ENCODE measurements at places on chromosomes 13 and 19.
A peak's percentile ranks its signal among the peaks of the same experiment; 100 is the strongest.

GRCh38 chr13:48527955-48528354 is 4.9 kb downstream of the RCBTB2 start:
- no peaks in the 10 kb centered on the region for H3K36me3 ChIP-seq
- H3K27ac ChIP-seq: no peak overlapping the region
- H3K4me1 ChIP-seq: peaks cover 26% of the 10 kb centered on the region
- H3K4me3 ChIP-seq: no peak overlapping the region
- DNase-seq: no peak

- no peaks in the 10 kb centered on the region for H3K27me3 ChIP-seq
- no peak for DNase-seq
- no peaks in the 10 kb centered on the region for H3K4me1 ChIP-seq
These were observed 148.4 kb downstream of the URI1 start for GRCh38 chr19:30090476-30090875.

GRCh38 chr13:76973920-76974617 is 17.8 kb upstream of the CLN5 start:
- no peaks in the 10 kb centered on the region for H3K27me3 ChIP-seq
- no peaks in the 10 kb centered on the region for H3K36me3 ChIP-seq

DNA sequence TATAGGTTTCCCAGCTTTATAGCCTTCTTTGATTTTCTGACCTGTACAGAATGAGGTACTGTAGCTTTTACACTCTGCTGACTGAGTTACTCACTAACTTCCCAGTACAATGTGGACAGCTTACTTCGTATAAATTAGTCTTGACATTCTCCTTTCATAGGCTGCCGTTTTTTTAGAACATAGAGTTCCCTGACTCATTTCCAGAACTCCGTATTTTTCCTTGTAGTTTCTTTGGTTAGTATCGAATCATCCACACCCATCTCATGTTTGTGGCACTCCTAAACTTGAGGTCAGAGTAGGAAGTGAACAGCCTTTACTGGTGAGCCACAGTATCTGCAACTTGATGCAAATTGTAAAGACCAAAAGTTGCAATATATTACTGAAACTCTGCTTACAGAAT is 303.9 kb downstream of the SLITRK5 start:
- H3K27ac ChIP-seq: no peak overlapping the region
- no peaks in the 10 kb centered on the region for H3K27me3 ChIP-seq
- H3K4me3 ChIP-seq: no peak overlapping the region
- no peaks in the 10 kb centered on the region for H3K36me3 ChIP-seq
- H3K4me1 ChIP-seq: no peaks in the 10 kb centered on the region

DNA sequence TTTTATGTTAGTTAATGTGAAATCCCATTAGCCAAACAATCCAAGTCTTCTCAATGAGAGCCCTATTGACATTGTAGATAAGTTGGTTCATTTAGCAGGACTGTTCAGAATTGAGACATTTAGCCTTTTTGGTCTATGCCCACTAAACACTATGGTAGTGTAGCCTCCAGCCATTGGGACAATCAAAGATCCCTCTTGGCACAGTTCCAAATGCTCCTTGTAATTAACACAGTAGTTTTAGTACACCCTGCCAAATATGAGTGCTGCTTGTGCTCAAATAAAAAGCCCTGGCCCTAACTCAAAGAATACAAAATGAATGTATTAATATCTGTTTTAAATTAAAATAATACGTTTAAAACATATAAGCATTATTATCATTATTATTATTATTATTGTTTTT is 15.4 kb upstream of the FAM216B start:
- DNase-seq: no peak
- H3K4me3 ChIP-seq: no peak overlapping the region
- no peaks in the 10 kb centered on the region for H3K36me3 ChIP-seq

DNA sequence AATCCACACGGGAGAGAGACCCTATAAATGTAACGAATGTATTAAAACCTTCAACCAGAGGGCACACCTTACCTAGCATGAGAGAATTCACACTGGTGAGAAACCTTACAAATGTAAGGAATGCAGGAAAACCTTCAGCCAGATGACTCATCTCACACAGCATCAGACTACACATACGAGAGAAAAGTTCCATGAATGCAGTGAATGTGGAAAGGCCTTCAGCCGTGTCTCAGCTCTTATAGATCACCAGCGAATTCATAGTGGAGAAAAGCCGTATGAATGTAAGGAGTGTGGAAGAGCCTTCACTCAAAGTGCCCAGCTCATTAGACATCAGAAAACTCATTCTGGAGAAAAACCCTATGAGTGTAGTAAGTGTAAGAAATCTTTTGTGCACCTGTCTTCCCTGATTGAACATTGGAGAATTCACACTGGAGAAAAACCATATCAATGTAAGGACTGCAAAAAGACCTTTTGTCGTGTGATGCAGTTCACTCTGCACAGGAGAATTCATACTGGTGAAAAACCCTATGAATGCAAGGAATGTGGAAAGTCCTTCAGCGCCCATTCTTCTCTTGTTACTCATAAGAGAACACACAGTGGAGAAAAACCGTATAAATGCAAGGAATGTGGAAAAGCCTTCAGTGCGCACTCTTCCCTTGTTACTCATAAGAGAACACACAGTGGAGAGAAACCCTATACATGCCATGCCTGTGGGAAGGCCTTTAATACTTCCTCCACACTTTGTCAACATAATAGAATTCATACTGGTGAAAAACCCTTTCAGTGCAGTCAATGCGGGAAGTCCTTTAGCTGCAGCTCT is 16.0 kb downstream of the ZNF582 start:
- H3K4me3 ChIP-seq: no peak overlapping the region
- H3K27me3 ChIP-seq: no peaks in the 10 kb centered on the region
- DNase-seq: no peak
- no peaks in the 10 kb centered on the region for H3K4me1 ChIP-seq
- H3K36me3 ChIP-seq: peaks cover 2% of the 10 kb centered on the region

DNA sequence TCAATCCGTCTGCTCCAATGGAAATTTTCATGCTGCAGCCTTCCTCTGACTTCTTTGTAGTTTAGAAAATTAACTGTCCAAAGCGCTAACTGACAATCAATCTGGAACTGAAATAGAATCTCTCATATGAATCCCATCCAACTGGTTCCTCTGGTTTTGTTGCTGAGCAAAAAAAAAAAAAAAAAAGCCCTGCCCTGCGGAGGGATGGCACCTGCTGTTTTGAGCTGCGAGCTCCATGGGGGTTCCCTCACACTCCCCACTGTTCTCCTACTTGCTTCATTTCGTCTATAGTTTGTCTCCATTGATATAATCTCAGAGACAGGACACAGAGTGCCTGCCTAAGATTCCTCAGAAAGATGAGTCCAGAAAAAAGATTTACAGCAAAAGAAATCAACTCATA is 33.4 kb downstream of the FAAP24 start:
- H3K36me3 ChIP-seq: no peaks in the 10 kb centered on the region
- no peak for DNase-seq
- no peaks in the 10 kb centered on the region for H3K4me1 ChIP-seq
- no peak overlapping the region for H3K27ac ChIP-seq

DNA sequence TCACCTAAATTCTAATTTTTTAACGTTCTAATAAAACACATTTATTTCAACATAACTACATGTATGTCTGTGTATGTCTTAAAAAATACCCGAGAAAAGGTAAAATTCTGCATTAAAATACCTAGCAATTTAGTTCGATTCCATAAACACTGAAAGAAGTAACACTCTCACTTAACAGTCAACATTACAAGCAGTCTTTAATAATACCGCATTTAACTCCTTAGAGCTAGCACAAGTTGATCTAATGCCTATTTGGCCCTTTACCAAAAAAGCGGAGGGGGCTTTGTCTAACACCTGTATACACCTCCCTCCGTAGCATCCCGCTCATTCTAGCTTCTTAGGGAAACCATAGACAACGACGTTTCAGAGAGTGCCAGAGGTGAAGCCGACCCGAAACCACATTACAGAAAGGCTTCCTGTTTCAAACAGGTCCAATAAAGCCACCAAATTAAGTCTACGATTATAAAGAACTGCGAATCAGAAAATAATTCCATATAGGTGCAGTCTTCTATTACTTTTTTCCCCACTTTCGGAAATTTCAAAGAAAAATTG is 1.2 kb downstream of the SPART start:
- peak overlapping the region; percentile 96 for H3K4me3 ChIP-seq
- H3K36me3 ChIP-seq: no peaks in the 10 kb centered on the region
- H3K4me1 ChIP-seq: no peaks in the 10 kb centered on the region
- no peak for DNase-seq
- peak overlapping the region; percentile 99 for H3K27ac ChIP-seq

- H3K36me3 ChIP-seq: no peaks in the 10 kb centered on the region
- H3K27ac ChIP-seq: no peak overlapping the region
- no peaks in the 10 kb centered on the region for H3K27me3 ChIP-seq
- no peak for DNase-seq
- no peaks in the 10 kb centered on the region for H3K4me1 ChIP-seq
These were observed 100.0 kb downstream of the RNF17 start for GRCh38 chr13:24863748-24864540.

GRCh38 chr19:44845286-44845611 is 848 bp upstream of the NECTIN2 start:
- peaks cover 25% of the 10 kb centered on the region for H3K4me1 ChIP-seq
- no peak for DNase-seq
- peak overlapping the region; percentile 98 for H3K27ac ChIP-seq
- H3K27me3 ChIP-seq: no peaks in the 10 kb centered on the region

- H3K27me3 ChIP-seq: no peaks in the 10 kb centered on the region
- DNase-seq: no peak
- no peaks in the 10 kb centered on the region for H3K36me3 ChIP-seq
These were observed 153.5 kb downstream of the DLEU7 start for GRCh38 chr13:50690006-50690405.

GRCh38 chr13:23848019-23848418 is 41.2 kb downstream of the MIPEP start:
- no peak overlapping the region for H3K27ac ChIP-seq
- no peaks in the 10 kb centered on the region for H3K36me3 ChIP-seq
- no peaks in the 10 kb centered on the region for H3K4me1 ChIP-seq
- no peaks in the 10 kb centered on the region for H3K27me3 ChIP-seq
- no peak for DNase-seq

DNA sequence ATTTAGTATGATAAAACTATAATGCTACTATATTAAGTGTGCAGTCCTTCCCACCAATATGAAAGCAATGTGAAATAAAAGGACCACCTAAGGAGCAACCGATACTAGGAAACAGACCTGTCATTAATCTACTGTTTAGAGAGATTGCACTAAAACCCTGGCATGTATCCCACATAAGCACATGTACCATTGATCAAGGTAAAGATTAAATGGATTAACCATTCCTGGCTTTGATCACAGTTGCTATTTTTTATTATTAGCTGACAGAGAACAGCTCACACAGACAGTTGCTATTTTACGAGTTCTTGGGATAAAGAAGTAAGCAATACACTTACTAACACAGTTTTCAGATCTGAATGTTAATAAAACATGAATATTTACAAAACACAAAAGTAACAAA is 57.7 kb upstream of the ZDHHC20 start:
- H3K27ac ChIP-seq: no peak overlapping the region
- no peaks in the 10 kb centered on the region for H3K27me3 ChIP-seq
- DNase-seq: no peak

- H3K27ac ChIP-seq: no peak overlapping the region
- no peaks in the 10 kb centered on the region for H3K36me3 ChIP-seq
- DNase-seq: no peak
- H3K4me3 ChIP-seq: no peak overlapping the region
These were observed 8.7 kb downstream of the ZNF71 start for GRCh38 chr19:56603829-56604228.

DNA sequence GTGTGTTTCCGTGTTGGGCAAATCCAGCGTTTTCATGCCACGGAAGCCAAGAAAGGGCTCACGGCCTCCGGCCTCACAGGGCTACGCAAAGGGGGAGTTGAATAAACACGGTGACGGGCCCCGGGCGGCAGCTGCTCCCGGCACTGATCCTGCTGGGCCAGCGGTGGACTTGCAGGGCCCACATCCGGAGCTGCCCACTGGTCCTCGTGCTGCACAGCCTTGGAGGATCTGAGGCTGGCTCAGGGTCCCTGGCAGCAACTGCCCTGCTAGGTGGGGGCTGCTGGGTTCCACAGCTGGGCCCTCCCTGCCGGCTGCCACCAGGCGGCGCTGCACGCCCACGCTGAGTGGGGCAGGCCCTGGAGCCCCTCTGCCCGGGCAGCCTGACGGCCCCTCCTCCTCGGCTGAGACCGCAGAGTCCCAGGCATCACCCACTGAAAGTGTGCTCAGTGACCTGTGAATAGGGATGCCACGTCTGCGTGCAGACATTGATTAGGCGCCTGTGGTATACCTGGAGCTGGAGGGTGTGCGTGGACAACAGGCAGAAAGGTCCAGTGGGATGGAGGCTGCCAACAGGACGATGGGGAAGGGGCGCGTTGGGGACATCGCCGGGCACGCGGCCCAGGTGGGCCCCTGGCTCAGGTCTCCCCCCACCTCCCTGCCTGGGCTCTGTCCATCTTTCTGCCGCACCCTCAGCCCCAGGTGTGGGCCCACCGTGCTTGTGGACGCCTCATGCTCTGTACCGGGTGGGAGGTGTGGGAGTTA is 5.3 kb upstream of the HCN2 start:
- H3K36me3 ChIP-seq: peaks cover 43% of the 10 kb centered on the region
- H3K27ac ChIP-seq: no peak overlapping the region
- peaks cover 37% of the 10 kb centered on the region for H3K4me1 ChIP-seq
- no peak overlapping the region for H3K4me3 ChIP-seq
- DNase-seq: no peak

DNA sequence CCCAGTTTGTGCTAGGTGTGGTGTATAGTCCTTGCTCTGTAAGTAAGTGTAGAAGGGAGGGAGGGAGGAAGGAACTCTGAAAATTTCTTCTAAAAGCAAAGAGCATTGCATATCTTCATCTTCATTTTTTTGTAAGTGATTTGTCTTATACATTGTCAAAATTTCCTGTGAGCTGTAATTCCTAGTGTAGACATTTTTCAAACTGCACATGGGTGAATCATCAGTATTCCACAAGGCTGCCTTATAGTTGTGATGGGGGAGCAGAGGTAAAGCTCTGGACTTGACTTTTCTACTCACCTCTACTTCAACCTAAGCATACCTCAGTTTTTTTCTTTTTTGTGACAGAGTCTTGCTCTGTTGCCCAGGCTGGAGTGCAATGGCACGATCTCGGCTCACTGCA is 86.9 kb downstream of the CDK8 start:
- no peak overlapping the region for H3K4me3 ChIP-seq
- H3K27me3 ChIP-seq: no peaks in the 10 kb centered on the region
- H3K36me3 ChIP-seq: no peaks in the 10 kb centered on the region
- no peaks in the 10 kb centered on the region for H3K4me1 ChIP-seq
- no peak for DNase-seq
- no peak overlapping the region for H3K27ac ChIP-seq
